ENCODE measurements at places on chromosomes 11 and 22. TPM values are rescaled to one million over a fixed set of nuclear protein-coding genes. Genes with fewer than 3 reads are reported as not detected.

MRGPRE gene
- not detected for total RNA-seq

KCNQ1 gene
- total RNA-seq: 2.3 TPM

DNA sequence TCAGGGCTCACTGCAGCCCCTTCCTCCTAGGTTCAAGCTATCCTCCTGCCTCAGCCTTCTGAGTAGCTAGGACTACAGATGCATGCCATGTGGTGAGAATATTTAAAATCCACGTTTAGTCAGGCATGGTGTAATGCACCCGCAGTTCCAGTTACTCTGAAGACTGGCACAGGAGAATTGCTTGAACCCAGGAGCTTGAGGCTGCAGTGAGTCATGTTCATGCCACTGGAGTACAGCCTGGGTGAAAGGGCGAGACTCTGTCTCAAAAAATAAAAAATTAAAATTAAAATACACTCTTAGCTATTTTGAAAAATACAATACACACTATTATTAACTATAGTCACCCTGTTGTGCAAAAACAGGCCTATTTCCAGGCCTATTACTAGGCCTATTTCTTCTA lies 38.4 kb downstream of the NOX4 start:
- no peak for DNase-seq

DNA sequence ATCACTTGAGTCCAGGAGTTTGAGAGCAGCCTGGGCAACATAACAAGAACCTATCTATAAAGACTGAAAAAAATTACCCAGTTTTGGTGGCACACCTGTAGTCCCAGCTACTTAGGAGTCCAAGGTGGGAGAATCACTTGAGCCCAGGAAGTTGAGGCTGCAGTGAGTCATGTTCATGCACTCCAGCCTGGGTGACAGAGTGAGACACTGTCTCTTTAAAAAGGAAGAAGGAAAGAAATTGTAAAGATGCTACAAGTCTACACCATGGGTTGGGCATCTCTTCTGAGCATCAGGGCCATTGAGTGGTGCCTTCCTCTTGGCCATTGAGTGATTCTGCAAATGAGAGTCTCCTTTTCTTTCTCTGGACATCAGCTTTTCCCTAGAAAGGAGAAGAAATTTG lies 15.7 kb upstream of the MTMR3 start:
- no peak for DNase-seq
